Left lung (tissue), 14 donors: ENCODE measurements at places on chromosomes 5 and 9. TPM values are rescaled to one million over a fixed set of nuclear protein-coding genes. Genes with fewer than 3 reads are reported as not detected.

C6 gene
- total RNA-seq = 0.79 TPM

DNA sequence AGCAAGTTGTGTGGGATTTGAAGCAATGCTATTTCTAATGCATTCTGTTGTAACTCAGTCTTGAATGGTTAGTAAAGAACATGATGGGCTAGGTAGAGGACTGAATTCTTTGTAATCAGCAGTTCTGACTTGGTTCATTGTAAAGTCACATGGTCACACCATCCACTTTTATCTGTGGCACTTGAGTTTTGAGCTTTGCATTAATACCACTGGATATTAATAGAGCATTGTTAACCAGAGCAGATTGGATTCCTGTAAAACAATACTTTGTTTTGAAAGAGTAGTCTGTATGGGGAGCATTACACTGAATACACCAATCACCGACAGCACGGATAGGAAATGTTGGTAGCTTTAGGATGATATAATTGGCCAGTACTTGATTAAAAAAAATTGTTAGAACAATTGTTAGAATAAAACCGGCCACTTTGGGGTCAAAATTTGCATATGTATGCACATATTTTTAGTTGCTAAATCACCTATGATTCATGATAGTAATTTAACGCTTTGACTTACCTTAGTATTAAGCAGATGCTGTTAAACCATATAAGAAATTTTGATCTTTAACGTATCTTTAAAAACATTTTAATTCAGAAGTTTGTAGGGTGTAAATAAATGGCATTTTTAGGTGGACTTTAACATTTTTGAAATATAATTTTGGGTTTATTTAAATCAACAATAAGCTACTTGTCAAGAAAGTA, 17.4 kb downstream of the SLC12A2 start:
- no peak for DNase-seq

DNA sequence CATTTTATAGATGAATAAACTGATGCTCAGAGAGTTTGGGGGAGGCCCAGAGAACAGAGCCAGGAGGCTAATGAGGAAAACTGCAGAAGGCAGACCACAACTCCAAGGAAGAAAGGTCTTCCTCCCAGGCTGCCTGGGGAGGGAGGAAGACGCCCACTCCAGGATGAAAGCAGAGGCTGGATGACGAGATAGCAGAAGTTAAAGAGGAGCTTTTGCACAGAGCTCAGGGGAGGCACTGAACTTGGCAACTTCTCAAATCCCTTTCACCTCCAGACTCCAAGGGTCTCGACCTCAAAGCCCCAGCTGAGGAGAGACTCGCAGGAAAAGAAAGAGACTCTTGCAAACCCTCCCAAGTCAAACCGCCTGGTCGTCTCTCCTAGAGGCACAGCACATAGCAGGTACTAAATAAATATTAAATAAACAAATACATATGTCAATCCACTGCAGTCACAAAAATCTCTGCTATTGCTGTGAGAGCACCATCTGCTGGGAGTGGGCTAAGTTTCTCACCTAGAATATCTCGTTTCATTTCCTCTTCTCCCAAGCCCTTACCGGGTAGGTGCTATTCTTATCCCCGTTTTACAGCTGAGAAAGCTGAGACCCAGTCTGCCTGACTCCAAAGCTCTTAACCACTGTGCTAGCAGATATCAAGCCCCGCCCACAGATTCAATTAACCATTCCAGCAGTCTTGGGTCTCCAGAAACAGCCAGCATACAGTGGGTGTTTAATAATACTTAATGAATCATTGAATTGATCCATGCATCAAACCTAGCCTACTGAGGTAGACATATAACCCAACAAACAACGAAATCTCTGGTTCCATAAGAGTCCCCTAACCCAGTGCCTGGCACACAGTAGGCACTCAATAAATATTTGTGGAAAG, 97.8 kb upstream of the HAND1 start:
- no peak for DNase-seq

DNA sequence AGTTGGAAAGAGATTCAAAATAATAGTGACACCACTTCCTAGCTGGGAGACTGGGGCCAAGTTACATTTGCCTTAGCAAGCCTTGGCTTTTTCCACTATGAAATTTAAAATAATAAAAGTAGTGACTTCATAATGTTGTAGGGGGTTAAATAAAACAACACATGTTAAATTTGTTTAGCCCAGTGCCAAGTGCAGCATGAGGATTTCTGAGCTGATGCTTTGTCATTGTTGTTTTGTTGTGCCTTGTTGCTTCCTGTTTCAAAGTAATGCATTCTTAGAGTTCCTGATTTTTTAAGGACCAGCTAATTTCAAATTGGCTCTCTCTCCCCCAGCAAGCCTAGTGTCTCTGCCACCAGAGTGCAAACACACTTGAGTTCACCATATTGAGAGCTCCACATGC, 270.7 kb upstream of the PAPPA start:
- DNase-seq = no peak
